ENCODE measurements at places on chromosomes 1 and 21.

DNA sequence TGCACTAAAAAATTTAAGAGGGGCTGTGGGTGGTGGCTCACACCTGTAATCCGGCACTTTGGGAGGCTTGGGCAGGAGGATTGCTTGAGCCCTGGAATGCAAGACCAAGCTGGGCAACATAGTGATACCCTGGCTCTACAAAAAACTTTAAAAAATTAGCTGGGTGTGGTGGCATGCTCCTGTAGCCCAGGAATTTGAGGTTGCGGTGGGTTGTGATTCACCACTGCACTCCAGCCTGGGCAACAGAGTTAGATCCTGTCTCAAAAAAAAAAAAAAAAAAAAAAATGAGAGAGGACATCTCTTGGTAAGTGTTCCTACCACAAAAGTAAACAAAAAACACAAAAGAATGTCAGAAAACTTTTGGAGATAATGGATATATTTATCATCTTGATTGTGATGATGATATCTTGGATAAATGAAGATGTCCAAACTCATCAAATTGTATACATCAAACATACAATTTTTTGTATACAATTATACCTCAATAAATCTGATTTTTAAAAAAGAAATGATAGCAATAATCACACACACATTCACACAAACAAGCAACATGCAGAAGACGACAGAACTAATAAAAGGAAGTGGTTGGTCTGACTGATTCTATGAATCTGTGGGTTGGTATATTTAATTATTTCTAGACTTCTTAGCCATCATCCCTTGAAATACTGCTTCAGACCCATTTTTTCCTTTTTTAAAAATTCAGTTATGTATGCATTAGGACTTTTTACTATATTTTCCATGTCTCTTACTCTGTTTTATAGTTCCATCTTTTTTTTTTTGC, 465.9 kb downstream of the PLA2G4A start:
- no peak for DNase-seq

GRCh38 chr21:29481641-29482040, 182.9 kb downstream of the BACH1 start:
- DNase-seq: no peak

GRCh38 chr1:218900615-218901014, 273.1 kb upstream of the LYPLAL1 start:
- no peak for DNase-seq

DNA sequence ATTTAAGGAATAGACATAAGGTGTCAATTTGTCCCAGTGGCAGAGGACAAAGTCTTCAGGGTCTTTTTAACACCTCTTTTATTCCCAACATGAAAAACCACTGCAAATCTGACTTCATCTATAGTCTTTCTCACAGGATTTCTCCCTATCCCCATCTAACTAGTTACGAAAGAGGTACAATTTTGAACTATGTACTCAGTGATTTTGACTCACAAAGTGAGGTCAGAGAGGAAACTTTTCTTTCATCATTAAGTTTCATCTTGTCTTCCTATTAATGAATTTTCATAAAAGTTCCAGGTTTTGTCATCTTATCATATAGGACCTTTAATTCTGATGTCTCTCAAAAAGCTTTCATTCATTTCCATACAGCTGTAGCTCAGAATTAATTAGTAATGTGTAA, 63.3 kb downstream of the ASH1L start:
- DNase-seq: no peak

DNA sequence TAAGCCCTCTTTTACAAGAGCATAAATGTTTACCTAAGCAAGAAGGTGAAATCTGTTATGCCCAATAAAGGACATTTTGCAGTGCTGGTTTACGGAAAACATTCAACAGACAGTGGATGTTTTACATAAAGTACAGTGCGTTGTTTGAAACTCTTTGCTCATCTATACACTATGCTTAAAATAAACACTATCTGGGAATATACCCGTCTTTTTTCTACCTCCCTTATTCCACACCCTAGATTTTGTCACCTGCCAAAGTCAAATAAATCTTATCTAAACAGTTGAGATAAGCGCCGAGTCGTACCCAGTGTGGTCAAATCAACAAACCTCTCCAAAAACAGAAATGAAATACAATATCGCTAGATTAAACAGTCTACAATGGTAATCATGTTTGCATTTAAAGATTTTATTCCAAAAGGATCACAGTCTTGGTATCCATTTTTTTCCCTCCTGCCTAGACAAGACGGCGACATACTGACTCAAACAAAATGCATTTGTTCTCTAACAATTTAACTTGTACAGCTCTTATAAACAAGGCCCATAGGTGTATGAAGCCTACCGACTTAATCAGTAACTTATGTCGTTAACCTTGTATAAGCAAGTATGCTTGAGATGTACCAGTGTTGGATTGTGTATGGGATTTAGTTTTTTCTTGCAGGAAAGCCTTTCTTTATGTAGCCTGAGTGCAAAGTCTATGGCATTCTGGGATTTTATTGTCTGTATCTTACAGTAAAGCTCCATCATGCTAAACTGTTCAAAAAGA, 189.1 kb downstream of the FMN2 start:
- no peak for DNase-seq

GRCh38 chr1:158026651-158027050, 33.2 kb downstream of the KIRREL1 start:
- no peak for DNase-seq

- DNase-seq: no peak
Measured at GRCh38 chr1:31961536-31961935, 23.4 kb upstream of the PTP4A2 start.

DNA sequence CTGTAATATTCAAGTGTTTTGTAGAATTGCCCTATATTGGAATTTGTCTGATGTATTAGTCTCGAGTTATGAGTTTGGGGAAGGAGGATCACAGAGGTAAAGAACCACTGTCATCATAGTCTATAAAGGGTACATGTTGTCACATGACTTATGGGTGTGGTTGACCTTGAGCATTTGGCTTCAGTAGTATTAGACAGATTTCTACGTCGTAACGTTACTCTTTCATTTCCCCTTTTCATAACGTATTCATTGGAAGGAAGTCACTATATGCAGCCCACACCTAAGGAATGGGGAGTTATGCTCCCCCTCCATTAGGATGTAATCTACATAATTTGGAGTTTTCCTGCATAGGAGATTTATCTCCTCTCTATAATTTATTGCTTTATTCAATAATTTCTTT, 110.1 kb upstream of the VAV3 start:
- no peak for DNase-seq

DNA sequence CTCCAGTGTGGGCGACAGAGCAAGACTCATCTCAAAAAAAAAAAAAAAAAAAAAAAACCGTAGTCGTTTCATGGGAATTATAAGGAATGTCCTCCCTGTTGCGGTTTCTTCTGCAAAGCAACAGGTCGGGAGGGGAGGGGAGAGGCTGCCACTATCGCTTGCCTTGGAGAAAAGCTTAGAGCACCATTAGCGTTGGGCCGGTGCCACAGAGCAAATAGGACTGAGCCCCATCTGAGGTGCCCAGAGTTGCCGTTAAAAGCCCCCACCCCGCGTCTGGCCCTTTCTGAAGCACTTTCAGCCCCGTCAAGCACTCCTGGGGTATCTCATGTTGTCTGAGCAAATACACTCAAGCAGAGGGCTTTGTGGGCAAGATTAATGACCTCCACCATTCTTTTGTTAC, 2.2 kb downstream of the RIPPLY3 start:
- no peak for DNase-seq

DNA sequence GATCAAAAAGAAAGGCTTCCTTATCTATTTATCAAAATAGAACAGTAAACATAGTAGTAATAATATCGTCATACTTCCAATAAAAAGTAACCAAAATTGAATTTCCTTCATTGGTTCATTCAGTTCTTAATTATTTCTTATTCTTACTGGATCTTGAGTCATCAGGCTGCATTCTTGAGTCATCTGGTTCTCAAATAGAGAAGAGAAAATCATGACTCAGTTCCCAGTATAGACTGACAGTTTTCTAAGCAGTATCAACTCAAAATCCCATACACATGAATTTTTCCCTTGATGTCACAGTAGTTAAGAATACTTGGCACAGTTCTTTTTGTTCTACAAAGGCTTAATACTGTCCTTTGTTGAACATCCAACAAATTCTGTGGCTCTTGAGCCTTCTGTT, 626.9 kb upstream of the ADGRL4 start:
- DNase-seq: no peak

DNA sequence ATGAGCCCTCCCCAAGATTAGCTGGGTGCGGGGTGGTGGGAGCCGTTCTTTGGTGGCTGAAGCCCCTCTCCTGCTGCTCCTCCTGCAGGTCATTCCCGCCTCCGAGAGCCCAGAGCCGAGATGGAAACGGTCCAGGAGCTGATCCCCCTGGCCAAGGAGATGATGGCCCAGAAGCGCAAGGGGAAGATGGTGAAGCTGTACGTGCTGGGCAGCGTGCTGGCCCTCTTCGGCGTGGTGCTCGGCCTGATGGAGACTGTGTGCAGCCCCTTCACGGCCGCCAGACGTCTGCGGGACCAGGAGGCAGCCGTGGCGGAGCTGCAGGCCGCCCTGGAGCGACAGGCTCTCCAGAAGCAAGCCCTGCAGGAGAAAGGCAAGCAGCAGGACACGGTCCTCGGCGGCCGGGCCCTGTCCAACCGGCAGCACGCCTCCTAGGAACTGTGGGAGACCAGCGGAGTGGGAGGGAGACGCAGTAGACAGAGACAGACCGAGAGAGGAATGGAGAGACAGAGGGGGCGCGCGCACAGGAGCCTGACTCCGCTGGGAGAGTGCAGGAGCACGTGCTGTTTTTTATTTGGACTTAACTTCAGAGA, 448 bp downstream of the G0S2 start:
- no peak for DNase-seq

DNA sequence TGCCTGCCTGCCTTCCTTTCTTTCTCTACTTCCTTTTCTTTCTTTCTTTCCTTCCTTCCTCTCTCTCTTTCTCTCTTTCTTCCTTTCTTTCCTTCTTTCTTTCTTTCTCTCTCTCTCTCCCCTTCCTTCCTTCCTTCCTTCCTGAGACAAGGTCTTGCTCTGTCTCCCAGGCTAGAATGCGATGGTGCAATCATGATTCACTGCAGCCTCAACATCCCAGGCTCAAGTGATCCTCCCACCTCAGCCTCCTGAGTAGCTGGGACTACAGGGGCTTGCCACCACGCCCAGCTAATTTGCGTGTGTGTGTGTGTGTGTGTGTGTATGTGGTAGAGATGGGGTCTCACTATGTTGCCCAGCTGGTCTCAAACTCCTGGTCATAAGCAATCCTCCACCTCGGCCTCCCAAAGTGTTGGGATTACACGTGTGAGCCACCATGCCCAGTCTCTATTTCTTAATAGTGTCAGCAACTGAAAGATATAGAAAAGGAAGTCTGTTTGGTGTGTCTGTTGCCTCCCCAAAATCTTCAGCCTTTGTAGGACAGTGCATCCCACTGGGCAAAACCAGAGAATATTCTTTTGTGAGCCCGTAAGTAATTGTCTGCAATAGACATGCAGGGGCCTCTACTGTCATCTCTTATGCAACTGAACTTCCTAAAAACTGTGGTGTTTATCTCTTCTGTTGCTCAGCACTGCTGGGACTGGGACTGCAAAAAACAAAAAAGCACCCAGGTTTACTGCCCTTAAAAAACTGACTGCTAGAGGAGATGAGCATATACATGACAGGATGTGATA, 20.9 kb upstream of the RAB4A start:
- DNase-seq: peak; percentile 44

DNA sequence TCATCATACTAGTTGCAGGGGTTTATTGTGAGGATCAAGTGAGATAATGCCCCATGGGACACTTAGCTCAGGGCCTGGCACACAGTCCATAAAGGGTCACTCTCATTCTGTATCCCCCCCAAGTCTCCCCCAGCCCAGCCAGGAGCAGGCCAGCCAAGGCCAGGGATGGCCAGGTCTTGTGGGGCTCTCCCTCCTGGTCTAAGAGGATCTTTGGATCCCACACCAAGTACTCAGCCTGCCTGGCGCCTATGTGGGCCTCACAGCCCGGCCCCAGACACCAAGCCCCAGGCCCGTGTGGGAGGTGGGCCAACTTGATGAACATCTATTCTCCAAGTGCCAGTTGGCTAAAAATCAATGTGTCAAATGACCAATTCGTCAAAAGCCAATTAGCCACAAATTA, 117.8 kb downstream of the GLIS1 start:
- DNase-seq: no peak

GRCh38 chr1:206664740-206665139, 20.0 kb upstream of the MAPKAPK2 start:
- DNase-seq: no peak

DNA sequence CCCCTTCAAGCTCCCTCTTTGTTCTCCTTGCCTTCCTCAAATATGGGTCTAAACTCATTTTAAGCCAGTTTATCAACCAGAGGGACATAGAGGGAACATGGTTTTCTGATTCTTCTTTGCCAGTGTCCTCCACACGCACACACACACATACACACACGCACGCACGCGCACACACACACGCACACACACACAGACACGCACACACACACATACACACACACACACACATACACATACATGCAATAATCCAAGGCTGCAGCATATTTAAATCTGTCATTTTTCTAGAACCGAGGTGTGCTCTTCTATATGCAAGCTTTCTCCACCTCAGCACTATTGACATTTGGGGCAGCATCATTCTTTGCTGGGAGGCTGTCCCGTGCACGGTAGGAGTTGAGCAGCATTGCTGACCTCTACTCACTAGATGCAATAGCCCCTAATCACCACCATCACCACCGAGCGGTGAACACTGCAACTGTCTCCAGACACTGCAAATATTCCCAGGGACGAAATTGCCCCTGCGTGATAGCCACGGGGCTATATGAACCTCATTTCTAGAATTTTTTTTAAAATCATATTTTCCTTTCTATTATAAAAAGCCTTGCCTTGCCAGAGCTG, 8.0 kb downstream of the TNFRSF9 start:
- no peak for DNase-seq

DNA sequence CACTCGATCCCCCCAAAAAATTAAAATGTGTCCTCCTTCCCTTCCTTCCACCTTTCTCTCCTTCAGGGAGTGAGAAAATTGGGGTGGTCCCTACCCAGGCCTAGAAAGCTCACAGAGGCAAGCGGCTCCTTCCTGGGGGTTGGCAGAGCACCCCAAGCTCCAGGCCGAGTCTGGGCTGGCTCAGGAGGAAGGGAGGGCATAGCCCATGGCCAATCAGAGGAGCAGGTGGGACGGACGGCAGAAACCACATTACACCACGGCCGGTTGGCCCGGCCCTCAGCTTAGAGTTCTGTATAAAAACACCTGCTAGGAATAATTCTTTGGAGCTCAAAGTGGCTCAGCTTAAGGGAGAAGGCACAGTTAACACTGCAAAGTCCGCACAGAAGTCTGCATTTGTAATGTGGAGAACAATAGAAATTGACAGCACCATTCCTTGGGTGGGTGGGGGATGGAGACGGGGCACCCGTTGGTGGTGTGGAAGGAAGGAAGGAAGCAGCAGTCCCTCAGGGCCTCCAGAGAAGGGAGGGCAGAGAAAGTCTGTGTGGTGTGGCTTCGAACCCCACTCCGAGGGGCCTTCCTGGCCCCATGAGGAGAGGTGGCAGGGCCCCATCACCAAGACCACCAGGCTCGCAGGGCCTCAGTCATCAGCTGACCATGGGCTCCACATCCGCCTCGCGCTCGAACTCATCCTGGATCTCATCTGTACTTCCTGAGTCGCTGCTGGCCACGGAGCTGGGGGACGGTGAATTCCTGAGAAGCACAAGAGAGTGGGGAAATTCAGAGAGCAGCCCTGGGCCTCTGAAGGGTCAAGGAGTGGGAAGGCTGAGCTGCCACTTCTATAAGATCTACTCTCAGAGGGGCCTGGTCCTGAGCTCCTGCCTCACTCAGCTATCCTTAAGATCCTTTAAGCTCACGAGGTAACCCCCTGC, 5.8 kb upstream of the ALDH4A1 start:
- peak; percentile 67 for DNase-seq

Measured in KG1 (cell line).